A375 (cell line): ENCODE measurements at places on chromosomes 5 and 9. TPM values are rescaled to one million over a fixed set of nuclear protein-coding genes. Genes with fewer than 3 reads are reported as not detected.

LCNL1 gene
- total RNA-seq = not detected in 2 replicates

SLC36A2 gene
- not detected in 2 replicates for total RNA-seq

FBXL7 gene
- 4.1 and 4.9 TPM in 2 replicates for total RNA-seq

PCDHAC1 gene
- 1.5 and 2.3 TPM in 2 replicates for total RNA-seq

ANGPTL2 gene
- 5.9 and 10.1 TPM in 2 replicates for total RNA-seq

CDKN2B gene
- not detected in 2 replicates for total RNA-seq

RNF130 gene
- total RNA-seq = 35.6 and 40.2 TPM in 2 replicates

FOXD4L4 gene
- 0.03 TPM in 1 of 2 replicates, not detected in the other for total RNA-seq

OTULIN gene
- total RNA-seq = 16.4 and 20.6 TPM in 2 replicates

TSPAN17 gene
- total RNA-seq = 11.9 and 13.4 TPM in 2 replicates

IPPK gene
- total RNA-seq = 19.1 and 19.8 TPM in 2 replicates

SLC45A2 gene
- 0.49 and 0.69 TPM in 2 replicates for total RNA-seq

TAS2R1 gene
- total RNA-seq = not detected in 2 replicates

GMCL2 gene
- total RNA-seq = not detected in 2 replicates

CARTPT gene
- total RNA-seq = not detected in 2 replicates

CAPSL gene
- not detected in 2 replicates for total RNA-seq
